ENCODE measurements at places on chromosomes 6 and 20. TPM values are rescaled to one million over a fixed set of nuclear protein-coding genes. Genes with fewer than 3 reads are reported as not detected.

GRCh38 chr6:30814146-30815040, 69.9 kb upstream of the DDR1 start:
- peak; percentile 65 for DNase-seq

GRCh38 chr20:6780433-6781190, 13.1 kb downstream of the BMP2 start:
- no peak for DNase-seq

- peak; percentile 75 for DNase-seq
Measured at GRCh38 chr6:9062596-9062995, 627.3 kb upstream of the SLC35B3 start.

GRCh38 chr6:44062771-44063560, 64.3 kb downstream of the MRPL14 start:
- DNase-seq = no peak

GRCh38 chr6:96675597-96675996, 112.7 kb downstream of the FHL5 start:
- no peak for DNase-seq

- no peak for DNase-seq
Measured at GRCh38 chr6:160190973-160191372, 67.6 kb downstream of the SLC22A2 start.

GRCh38 chr20:38060536-38060935, 27.0 kb downstream of the RPRD1B start:
- DNase-seq = no peak

- no peak for DNase-seq
Measured at GRCh38 chr6:13319891-13320564, 8.3 kb downstream of the TBC1D7 start.

DNA sequence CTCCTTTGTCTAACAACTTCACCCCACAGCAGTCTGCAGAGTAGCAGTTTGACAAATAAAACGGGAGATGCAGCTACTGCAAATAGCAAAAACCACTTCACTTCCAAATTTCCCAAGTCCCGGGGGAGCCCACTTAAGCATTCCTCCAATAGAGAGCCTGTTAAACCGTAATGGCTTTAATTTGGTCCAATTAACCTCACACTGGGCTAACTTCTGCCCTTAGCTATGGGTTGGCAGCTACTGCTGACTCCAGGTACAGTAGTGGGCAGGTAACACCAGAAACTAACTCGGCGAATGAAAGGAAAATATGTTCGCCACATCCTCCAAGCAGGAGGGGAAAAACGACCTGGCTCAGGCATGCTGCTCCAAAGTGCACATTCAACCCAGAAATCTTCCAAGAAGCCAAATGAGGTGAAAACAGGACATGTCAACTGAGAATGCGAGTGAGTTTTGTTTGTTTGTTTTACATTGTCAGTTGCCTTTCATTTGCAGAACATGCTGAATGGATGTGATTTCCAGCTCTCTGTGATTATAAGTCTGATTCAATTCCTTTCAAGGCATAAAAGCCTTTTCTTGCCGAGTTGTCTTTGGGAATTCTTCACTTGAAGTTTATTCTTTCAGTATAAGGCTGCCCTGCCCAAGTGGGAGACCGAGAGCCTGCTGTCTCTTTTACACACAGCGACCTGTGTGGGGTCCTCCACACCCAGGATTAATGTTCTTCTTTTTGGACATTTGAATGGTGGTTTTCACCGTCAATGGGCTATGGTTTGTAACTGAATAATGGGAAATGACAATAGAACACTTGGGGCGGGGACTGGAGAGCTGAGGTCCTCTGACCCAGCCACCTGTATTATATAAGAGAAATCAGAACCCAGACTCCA, 117.3 kb upstream of the ARMC2 start:
- no peak for DNase-seq

DNA sequence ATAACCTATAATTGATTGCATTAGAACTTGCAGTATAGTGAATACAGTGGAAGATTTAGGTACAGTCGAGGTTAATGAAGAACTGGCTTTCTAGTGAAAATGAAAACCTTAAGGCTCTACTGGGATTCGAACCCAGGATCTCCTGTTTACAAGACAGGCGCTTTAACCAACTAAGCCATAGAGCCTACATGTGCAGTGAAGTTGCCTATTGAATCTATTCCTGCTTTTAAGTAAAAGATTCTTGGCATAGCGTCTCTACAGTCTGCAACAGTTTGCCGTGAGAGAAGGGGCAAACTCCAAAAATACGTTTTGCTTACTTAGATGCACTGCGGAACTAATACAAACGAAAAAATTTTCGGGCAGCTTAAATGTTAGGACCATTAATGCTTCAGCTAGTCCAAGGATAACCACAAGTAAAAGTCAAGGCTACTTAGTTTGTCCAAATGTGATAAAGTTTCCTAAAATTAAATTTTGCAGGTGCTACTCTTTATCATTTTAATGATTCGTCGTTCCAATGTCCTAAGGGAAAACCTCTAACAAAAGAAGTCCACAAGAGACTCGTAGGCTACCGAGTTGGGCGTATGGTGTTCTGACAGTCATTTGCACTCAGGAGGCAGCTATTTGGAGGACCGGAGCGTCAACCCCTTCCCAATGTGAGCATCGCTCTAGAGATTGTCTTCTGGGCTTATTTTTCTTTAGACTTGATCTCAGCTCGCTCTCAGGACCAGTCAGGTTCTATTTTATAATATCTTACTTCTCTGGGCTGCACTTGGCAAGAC, 31.3 kb upstream of the ZSCAN23 start:
- DNase-seq = no peak

GRCh38 chr6:38567436-38567835, 72.3 kb downstream of the BTBD9 start:
- peak; percentile 39 for DNase-seq

- DNase-seq = no peak
Measured at GRCh38 chr20:20894753-20895152, 182.3 kb upstream of the RALGAPA2 start.

GRCh38 chr6:73388800-73389512, 5.7 kb upstream of the DDX43 start:
- peak; percentile 63 for DNase-seq

DNA sequence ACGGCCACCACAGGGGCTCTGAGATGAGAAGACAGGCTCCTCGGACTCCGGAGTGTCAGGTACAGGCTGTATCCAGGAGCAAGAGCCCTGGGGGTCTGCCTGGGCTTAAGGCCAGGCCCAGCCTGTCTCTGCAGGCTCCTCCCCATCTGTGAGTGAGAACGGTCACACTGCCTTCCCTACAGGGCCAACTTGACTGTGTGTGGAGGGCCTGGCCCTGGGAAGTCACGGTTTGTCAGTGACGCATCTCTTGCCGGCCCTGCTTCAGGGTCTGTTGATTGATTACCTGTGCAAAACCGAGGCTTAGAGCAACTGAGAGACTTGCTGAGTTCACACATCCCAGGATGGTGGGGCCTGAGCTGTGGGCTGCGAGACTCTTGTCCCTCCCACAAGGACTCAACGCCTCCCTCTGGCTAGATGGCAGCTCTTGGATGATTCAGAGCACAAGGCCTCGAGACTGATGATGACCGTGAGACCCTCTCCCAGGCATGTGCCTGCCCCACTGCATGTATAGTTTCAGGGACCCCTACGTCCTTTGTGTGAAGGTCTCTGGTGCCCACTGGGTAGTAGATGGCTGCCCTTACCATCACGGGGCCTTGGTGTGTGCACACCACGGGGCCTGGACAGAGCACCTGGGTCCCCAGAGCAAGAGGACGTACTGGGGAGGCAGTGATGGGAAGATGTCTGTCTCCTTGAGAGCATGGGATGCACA, 5.9 kb downstream of the RBM38 start:
- no peak for DNase-seq

DNA sequence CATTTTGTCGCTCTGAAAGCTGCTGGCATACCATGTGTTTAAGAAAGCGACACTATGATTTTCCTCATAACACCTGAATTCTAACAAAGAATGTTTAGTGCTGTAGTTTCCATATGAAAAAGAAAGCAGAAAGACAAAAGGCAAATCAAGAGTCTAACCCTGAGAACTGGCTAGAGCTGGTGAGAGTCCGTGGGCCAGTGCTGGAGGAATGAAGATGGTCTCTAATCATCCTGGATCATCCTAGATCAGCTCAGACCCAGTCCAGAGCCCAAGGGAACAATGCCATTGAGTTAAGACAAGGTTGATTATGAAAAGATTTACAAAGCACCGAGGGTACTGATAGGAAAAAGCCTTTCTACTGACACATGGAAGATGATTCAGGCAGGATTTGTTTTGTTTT, 73.0 kb upstream of the MYLIP start:
- DNase-seq = no peak

GRCh38 chr20:47320990-47321805, 35.3 kb downstream of the ZMYND8 start:
- DNase-seq = no peak

- DNase-seq = no peak
Measured at GRCh38 chr20:25150016-25150415, 45.5 kb upstream of the ENTPD6 start.

GRCh38 chr6:169246445-169246844, 7.2 kb downstream of the THBS2 start:
- DNase-seq = no peak

- DNase-seq = no peak
Measured at GRCh38 chr6:70107852-70108629, 194.8 kb downstream of the COL9A1 start.

- no peak for DNase-seq
Measured at GRCh38 chr6:35624341-35625070, 64.2 kb downstream of the FKBP5 start.

- no peak for DNase-seq
Measured at GRCh38 chr6:34236131-34236442, 586 bp upstream of the HMGA1 start.

SLC25A27 gene
- 121 TPM for polyA plus RNA-seq

TRIM26 gene
- polyA plus RNA-seq = 29.4 TPM

MYCT1 gene
- polyA plus RNA-seq = 40.7 TPM

CD93 gene
- 221 TPM for polyA plus RNA-seq

HTR1B gene
- polyA plus RNA-seq = not detected

MAN1A1 gene
- 57.1 TPM for polyA plus RNA-seq

BTN1A1 gene
- 0.31 TPM for polyA plus RNA-seq

WFDC9 gene
- polyA plus RNA-seq = not detected

BNIP5 gene
- polyA plus RNA-seq = not detected

FAXC gene
- 8.1 TPM for polyA plus RNA-seq

PPP1R14C gene
- polyA plus RNA-seq = 11.7 TPM

OR2B6 gene
- 0.28 TPM for polyA plus RNA-seq

STX11 gene
- 2.6 TPM for polyA plus RNA-seq

TMEM14B gene
- polyA plus RNA-seq = 117 TPM

FAM162B gene
- 73.9 TPM for polyA plus RNA-seq

FGD2 gene
- polyA plus RNA-seq = 3.9 TPM
